ENCODE measurements at places on chromosomes 13 and 19. TPM values are rescaled to one million over a fixed set of nuclear protein-coding genes. Genes with fewer than 3 reads are reported as not detected.

Gene BST2
- 6.2 TPM for total RNA-seq

Gene ZNF222
- 5.2 TPM for total RNA-seq

Gene HOMER3
- total RNA-seq, result 88.6 TPM

Gene CERS1
- total RNA-seq, result 0.66 TPM

Gene EDNRB
- total RNA-seq, result 12.5 TPM

Gene MBD3L2
- total RNA-seq, result not detected

All from placental pericyte (primary cell).